NCI-H1930 (cell line): ENCODE measurements at places on chromosomes 7 and 10.
A peak's percentile ranks its signal among the peaks of the same experiment; 100 is the strongest.

GRCh38 chr7:45583296-45583695 lies 9.1 kb downstream of the ADCY1 start:
- DNase-seq = no peak

- no peak for DNase-seq
These were observed at the start of gene PRSS1 for GRCh38 chr7:142749218-142749993. Gene PRSS1, plus strand, starts transcription at chr7:142749472. Its CDS starts 13 bp downstream, at chr7:142749485.

GRCh38 chr7:30616318-30616717 lies 21.6 kb downstream of the GARS1 start:
- no peak for DNase-seq

GRCh38 chr7:101231644-101232043 lies 6.0 kb downstream of the CLDN15 start:
- DNase-seq = no peak

DNA sequence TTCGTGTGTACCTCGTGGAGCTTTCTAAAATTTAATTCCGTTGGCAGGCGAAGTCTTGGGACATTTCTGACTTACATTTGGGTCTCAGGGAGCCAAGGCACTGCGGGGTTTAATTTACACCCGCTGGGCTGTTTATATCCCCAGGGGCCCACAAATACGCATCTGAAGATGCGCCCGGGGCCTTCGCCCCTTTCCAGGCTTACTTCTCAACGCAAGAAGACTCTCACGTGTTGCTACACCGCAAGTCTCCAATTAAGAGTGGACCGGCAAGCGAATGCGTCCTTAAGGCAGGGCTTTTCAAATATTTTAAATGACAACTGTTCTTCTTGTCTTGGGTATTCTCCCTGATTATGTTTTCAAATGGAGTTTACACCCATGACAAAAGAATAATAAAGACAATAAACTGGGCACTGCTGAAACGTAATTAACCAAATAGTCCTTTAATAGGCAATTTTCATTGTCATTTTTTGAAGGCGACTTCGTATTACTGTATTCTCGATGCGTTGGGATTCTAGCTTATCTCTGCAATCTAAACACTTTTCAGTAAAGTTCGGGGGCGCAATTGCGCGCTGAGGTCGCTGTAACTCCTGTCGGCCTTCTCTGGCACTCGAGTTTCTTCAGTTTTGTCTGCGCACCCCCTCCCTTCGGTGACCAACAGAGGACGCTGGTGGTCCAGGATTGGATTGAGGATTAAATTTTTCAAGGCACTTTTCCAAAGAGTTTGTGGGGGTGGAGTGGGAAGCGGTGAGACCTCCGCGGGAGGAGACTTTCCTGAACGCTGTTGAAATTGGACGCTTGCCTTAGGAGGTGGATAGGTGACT lies 837 bp upstream of the IGFBP3 start:
- peak; percentile 23 for DNase-seq

GRCh38 chr10:43044448-43044921 lies 32.4 kb upstream of the RET start:
- no peak for DNase-seq

DNA sequence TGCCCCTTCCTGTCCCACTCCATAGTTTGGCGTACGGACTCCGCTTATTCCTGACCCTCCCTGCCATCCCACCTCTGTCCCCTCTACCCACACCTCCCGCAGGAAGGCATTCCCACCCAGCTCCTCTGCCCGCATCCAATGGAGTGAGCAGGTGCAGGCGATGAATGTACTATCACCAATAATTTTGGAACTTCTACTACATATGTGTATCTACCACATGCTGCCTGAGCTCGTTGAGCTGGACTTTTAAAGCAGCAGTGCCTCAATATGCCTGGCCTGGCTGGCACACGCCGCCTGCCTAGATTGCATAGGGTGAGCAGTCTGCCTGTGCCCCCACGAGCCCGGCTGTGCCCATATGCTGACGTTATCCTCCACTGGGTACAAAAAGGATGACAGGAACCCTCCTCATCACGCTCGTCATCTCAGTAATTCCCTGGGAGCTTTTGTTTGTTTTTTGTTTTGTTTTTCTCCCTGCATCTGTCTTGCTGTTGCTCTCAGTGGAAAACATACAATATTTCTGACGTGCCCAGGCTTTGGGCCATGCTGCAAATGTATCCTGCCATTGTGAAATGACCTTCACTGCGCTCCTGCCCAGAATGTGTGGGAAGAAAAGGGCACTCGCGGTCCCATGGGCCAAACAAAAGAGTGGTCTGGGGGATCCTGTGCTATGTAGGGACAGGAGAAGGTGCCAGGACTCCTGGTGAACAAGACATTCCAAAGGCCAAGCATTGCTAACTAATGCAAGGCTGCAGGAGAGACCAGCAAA lies 302.8 kb downstream of the PTPRN2 start:
- no peak for DNase-seq

GRCh38 chr7:74101061-74101681 lies 17.6 kb downstream of the LIMK1 start:
- no peak for DNase-seq

DNA sequence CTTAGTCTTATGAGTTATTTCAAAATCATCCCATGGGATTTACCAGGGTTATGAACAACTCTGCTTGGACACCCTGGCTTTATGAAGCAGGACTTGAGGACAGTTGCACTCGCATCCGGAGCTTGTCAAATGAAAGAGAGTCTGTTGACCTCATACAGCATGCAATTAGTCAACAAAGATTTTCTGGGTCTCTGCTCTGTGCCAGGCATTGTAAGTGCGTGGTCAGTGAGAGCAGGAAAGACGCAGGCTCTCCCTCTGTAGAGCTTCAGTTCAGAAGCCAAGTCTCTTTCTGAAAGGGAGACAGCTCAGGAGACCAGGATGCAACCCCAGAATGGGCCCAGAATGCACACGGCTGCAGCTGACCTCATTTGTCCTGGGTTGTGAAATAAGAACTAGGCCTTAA lies 45.5 kb upstream of the DMBT1 start:
- DNase-seq = no peak

DNA sequence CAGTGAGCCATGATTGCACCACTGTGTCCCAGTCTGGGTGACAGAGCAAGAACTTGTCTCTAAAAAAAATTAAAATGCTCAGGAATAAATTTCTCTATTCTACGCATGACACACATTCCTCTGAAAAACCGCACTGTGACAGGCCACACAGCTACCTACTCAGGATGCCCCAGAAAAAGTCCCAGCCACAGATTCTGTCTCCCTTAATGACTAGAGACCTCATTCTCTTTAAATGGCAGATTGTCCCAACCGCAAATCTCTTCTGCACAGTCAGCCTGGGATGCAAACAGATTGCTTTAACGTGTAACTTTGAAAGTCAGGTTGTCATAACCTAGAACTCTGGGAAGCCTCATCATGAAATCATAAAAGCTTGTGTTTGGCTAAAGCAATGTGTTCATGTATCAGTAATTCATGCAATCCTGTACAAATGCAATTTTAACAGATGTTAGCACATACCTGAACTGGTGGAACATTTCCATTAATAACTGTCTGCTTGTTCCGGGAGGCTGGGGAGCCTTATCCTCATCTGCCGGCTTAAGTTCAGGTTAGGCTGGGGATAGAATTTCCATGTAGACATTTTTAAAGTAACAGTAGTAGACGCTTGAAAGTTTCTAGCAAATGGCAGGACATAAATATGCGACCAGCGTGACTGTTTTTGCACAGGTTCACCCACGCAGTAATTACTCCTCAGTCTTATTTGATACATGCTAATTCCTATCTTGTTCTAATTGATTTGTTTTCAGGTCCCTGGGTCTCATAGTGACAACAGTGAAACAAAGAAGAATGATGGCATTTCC lies 26.2 kb upstream of the MSRB2 start:
- no peak for DNase-seq

DNA sequence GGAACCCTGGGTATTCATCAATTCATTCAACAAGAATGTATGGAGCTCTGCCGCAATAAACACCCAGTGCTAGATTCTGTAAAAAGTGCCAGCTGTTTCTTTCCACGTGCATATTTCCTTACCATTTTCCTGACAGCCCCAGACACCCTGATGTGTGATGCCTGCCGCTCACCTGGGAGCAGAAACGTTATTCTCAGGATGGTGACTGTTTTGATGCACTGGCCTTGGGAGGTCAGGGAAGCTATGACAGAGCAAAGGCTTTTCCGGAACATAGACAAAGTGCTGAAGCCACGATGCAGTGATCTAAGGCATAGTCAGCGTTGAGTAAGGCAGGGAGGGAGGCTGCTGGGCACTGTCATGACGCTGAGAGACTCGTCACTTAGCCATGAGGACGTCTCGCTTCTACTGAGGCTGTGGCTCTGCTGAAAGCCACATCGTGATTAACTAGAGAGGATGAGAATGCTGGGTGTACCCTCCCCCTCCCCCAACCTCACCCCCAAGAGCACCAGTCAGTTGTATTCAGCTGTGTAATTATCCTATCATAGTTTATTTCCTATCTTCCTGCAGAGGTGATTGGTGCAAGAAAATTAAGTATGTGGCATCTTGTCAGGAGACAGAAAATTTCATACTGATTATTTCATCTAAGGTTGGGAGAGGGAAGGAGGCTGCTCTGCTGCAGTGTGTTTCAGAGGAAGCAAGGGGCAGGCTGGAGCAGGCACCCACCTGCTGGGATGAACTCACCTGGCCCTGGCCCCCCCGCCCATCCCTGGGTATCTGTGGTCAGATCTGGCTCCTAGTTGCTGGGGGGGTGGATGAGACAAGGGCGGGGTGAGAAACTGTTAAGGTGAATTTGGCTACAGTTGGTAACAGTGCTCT lies 48.8 kb upstream of the SMNDC1 start:
- DNase-seq = no peak

DNA sequence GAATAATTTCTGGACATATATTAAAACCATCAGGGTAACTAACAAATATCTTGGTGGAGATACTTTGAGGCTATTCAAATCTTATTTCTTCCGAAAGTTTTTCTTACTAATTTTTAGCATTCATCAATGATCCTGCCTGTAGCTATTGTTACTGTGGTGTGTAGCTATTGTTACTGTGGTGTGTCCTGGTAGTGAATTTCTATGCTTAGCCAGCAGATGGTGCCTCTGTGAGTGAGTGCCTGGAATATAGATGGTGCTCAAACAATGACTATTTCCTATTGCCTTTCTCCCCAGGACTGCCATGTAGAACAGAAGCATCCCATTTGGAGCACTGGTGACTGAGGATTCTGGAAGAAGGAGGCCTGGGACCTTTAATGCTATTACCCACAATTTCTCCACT lies 245.7 kb downstream of the CCSER2 start:
- DNase-seq = no peak

DNA sequence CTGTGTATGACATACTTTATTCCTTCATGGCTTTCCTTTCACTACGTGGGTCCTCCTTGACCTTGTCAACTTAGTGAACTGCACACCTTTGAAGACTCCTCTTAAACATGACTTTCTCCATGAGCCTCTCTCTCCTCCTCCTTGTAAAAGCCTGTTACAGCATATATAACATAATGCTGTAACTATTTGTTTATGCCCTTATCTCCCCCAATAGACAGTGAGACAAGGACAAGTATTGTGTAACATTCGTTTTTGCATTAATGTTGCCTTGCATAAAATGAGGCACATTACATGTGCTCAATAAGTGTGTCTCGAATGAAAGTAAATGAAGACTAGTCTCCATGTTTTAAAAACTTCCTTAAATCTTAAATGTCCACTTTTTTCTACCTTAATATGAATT lies 4.3 kb upstream of the LAMB1 start:
- no peak for DNase-seq

- DNase-seq = no peak
These were observed 2.3 kb upstream of the CTTNBP2 start for GRCh38 chr7:117875566-117875965.

GRCh38 chr7:5282543-5283316 lies at the start of gene SLC29A4:
Gene SLC29A4, plus strand, starts transcription at chr7:5282943. Its CDS starts 4,874 bp downstream, at chr7:5287817.
- no peak for DNase-seq

DNA sequence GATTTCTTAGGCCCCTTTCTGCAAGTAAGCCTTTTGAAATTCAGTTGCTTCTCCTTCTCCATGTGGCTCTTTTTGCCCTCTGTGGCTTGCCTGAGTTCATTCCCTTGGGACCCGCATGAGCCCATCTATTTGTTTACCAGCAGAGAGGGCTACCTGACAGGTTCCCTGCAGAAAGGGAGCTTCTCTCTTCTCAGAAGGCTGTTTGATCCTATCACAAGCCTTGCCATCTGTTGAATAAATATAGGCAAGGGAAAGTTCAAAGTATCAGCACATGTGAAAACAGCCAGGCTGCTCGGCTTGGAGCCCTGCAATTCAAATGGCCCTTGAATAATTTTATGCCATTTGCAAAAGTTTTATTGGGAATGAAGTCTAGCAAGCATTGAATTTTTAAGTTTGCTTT lies 720.2 kb upstream of the FZD8 start:
- DNase-seq = no peak

DNA sequence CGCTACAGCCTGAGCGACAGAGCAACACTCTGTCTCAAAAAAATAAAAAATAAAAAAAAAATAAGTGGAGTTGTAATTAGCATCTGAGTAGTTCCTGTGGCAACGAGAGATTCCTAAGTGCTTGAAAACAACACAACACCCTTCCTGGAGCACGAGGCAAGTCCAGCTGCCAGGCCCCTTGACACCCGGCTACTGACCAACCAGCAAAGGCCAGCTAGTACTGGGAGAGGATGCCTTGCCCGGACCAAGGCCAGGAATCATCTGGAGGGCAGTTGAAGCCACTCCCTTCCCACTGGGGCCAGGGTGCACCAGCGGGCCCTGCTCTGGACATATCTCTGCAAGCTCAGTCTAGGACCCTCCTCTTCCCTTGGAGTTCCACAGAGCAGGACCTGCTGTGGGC lies 536 bp downstream of the C10orf105 start:
- no peak for DNase-seq

DNA sequence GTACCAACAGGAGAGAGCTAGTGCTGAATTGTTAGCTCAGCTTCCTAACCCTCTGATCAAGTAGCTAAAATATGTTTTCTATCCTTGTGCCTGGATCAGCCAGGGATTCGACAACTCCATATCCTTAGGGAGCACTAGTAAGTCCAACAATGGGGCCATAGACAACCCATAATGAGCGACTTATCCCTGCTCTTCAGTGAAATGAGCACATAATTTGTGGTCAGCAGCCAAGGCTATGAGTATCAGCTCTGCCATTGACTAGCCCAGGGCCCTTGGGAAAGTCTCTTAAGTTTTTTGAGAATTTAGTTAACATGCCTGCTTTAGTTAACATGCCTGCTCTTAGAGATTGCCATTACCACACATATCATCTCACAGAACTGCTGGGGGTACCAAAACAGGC lies 39.3 kb downstream of the COL1A2 start:
- no peak for DNase-seq

- no peak for DNase-seq
These were observed 1.8 kb downstream of the KLLN start for GRCh38 chr10:87861566-87861952.

DNA sequence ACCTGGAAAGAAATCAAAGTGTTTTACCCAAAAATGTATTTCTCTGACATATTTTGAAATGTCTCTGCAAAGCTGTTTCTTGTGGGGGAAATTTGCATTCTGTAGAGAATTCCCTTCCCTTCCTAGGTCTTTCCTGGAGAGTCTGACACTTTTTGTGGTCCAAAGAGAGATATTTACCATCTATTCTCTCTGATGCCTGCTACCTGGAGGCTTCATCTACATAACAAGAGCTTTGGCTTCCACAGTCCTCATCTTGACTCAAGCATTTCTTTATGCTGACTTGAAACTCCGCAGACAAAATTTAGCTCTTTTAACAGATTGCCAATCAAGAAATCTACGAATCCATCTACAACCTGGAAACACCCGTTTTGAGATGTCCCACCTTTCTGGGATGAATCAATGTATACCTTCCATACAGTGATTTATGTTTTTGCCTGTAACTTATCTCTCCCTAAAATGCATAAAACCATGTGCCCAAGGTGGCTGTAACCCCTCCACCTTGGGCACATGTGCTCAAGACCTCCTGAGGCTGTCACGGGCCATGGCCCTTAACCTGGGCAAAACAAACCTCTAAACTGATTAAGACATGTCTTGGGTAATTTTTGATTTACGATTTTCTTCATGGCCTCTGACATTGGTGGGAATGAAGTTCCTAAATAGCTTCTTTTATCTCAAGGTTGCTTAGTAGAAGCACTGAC lies 334.7 kb downstream of the GALNT17 start:
- no peak for DNase-seq
